Stimulated activated CD8-positive, alpha-beta memory T cell treated with anti-CD3 and anti-CD28 coated beads, Interleukin-2, amount 100 ng/mL, for 48 hours (primary cell): ENCODE measurements at places on chromosomes 16 and 17.
A peak's percentile ranks its signal among the peaks of the same experiment; 100 is the strongest.

DNA sequence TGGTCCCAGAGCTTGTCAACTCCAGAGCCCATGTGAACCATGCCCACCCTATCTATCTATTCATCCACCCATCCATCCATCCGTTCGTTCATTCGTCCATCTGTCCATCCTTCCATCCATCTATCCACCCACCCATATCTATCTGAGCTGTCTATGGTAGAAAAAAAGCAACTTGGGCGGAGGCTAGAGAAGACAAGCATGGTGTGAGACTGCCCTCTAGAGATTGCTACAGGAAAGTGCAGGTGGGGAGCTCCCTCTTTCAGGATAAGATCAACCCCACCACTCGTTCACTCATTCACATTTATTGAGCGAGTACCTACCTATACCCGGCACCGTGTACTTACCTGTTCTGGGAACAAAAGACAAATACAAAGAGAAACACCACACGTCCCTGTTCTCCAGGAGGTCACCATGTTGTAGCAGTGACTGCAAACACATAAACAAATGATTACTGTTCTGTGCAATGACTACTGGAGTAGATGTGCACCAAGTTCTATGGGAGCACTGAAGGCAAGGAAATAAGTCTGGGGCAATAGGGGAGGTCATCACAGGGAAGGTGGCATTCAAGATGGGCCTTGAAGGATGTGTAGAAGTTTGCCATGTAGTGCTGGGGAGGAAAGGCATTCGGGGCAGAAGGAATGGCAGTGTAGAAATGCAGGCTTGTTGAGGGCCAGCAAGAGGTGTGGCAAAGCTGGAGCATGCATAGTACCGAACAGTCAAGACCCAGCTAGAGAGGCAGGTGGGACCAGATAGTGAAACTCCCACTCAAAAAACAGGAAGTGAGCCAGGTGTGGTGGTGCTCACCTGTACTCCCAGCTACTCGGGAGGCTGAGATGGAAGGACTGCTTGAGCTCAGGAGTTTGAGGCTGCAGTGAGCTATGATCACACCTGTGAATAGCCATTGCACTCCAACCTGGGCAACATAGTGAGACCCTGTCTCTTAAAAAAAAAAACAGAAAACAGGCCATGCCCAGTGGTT lies 13.4 kb upstream of the ATP5MC1 start:
- DNase-seq: no peak

DNA sequence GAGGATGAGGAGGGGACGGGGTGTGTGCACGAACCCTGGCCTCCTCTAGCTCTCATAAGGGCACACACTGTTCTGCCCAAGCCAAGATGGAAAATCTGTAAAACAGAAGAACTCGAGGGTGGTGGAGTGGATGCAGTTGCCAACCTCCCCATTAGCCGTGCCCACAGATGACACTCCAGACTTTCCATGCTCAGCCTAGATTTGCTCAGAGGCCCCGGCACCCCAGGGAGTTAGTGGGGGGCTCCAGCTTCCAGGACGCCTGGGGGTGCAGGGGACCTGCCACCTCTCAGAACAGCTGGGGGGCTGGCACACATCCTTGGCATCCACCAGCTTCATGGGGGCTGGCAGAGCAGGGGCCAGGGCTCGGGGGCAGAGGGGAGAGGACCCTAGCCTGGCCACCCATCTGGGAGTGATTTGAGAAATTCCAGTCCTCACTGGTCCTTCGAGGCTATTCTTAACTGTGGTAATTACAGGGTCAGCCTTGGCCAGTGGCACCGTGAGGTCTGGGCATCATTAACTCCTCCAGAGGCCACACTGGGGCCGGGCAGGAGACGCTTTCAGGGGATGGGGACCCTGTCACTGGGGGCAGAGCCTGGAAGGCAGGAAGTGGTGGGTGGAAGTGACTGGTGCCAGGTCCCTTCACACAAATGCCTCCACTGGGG lies 14.3 kb downstream of the VASN start:
- DNase-seq: no peak

- DNase-seq: no peak
These were observed 63.9 kb downstream of the NETO2 start for GRCh38 chr16:47079860-47080259.

DNA sequence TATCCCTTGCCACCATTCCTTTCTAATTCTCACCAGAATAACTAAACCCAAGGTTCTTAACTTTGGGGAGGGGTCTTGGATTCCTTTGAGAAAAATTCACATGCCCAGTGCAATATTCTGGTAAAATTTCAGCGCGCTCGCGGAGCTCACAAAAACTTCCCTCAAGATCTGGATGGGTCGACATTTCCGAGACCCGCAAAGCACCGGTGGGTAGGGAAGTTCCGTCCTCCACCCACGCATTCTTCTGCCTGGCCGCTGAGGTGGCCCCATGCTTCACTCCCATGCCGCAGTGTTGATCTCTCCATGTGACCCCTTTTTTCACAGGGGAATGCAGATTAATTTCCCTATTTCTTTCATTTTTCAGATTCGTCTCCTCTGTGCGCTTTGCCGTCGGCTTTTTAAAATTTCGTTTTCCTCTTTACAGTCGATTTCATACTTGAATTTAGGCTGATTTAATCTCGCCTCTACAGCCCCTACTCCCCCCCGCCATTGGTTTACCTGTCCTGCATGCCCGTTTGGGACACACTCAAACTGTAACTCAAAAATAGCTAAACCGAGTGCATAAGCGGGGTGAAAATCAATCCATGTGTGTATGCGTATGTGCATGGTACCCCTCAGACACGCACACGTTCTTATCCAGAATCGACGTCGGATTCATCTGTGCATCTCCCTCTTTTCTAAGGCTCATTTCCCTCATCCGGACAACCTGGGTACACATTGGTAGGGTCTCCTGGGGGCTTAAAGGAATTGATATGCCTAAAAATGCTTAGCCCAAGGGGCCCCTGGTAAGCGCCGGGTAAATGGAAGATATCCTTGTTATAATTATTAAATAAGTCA lies 1.4 kb upstream of the SP6 start:
- DNase-seq: no peak

- no peak for DNase-seq
These were observed 725 bp upstream of the CACNA1H start for GRCh38 chr16:1152123-1152638.

GRCh38 chr16:70678121-70678897 lies 7.5 kb downstream of the MTSS2 start:
- DNase-seq: no peak

GRCh38 chr17:31789707-31790505 lies 69.1 kb downstream of the COPRS start:
- no peak for DNase-seq

DNA sequence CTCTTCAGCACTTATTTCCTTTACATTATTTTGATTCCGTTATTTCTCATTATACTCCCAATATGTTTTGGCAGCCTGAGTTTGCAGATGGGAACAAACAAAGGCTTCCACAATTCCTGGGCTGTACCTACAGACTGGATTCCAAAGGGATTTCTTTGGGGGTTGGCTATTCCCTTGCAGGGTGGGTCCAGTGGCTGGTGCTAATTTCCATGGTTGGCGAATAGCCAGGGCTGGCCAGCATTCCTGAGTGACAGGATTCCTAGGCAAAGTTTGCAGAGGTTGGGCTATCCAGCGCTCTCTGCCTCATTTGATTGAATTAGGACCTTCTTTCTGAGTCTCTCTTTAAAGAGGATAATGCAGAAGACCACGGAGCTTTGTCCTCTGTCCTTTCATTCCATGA lies 207.4 kb downstream of the MAF start:
- no peak for DNase-seq

GRCh38 chr17:19347323-19348080 lies 15.0 kb downstream of the B9D1 start:
- DNase-seq: no peak

DNA sequence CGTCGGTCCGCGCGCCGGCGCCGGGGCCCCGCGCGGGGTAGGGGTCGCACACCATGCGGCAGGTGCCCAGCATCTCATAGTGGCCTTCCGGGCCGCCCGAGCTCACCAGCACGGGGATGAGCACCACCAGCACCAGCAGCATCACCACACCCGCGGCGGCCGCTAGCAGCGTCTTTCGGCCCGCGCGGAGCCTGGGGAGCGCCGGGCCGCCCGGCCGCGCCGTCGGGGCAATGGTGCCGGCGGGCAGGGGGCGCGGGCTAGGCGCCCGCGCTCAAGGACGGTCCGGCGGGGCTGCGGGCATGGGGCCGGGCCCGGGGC lies 237 bp downstream of the C1QL1 start:
- no peak for DNase-seq

- DNase-seq: no peak
These were observed 20.9 kb downstream of the RPTOR start for GRCh38 chr17:80565343-80566053.

DNA sequence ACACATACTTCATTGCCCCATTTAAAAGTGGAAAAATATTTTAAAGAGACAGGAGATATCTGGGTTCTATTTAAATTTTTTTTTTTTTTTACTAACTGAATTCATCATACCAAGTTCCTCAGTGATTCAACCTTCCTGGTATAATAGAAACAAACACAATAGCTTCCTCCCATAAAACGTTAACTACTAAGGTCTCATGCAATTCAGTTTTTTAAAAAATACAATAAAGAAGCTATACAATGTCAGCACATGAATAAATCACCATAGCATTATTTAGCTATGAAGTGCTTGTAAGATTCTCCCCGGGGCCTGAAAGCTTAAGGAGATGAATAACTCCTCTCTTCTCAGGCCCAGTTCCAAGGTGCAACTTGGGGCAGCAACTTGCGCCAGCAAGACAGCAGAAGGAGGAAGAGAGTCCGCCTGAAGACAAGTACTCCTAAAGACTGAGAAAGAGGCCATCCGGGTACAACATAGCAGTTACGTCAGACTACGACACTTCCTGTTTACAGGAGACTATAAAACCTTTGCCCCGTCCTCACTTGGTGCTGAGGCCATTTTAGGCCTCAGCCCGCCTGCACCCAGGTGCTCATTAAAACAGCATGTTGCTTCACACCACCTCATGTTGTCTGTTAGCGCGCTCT lies 81.5 kb downstream of the MYO1D start:
- DNase-seq: no peak

GRCh38 chr16:2867987-2868789 lies 10.2 kb upstream of the PRSS22 start:
- peak; percentile 93 for DNase-seq

GRCh38 chr17:67477687-67478086 lies 100.6 kb downstream of the PITPNC1 start:
- DNase-seq: peak; percentile 29

- no peak for DNase-seq
These were observed 25.1 kb upstream of the AATK start for GRCh38 chr17:81191116-81191515.

DNA sequence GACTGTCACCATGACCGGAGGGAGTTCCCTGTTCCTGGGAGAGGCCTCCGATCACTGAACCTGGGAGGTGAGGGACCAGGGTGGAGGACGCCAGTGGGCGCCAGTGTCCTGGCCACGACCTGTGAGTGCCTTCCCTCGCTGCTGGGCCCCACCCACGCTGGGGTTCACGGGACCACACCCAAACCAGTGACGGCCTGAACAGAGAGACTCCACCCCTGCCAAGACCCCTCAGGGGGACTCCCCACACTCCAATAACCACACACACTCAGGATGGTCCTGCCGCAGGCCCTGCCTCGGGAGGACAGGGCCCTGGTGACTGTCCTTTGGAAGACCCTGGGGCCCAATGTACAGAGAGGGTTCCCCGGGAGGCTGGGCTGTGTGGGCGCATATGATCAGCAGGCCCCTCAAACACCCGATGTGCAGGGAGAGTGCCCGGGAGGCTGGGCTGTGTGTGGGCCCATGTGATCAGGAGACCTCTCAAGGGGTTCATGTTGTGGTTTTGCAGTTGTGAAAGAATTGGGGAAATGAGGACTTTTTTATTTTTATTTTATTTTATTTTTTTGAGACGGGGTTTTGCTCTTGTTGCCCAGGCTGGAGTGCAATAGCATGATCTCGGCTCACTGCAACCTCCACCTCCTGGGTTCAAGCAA lies 26.6 kb downstream of the TPSD1 start:
- no peak for DNase-seq

DNA sequence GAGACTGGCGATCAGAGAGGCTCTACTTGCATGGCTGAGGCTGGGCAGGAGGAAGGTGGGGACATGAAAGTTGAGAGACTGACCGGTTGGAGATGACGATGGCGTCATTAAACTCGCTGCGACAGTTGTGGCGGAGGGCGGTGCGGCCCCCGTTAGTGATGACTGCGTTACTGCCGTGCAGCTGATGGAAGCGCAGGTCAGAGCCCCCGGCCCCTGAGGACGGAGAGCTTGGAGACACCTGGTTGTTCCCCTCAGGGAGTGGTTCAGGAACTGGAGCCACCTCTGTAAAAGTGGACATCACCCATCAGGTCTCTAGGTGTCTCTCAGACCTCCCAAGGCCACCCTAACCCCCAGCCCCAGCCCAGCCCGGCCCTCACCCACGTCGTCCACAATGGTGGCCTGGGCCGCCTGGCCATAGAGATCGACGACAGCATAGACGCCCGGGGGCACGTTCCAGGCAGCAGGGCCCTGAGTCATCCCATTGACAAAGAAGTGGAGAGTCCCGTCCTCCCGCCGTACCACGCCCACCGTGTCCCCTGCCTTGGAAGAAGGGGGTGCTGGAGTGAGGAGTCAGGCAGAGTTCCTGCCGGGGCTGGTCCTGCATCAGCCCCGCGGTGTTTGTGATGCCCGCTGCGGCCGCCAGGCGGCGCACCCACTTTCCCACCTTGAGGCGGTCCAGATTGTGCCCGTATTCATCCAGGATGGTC lies 5.3 kb downstream of the NEURL4 start:
- peak; percentile 49 for DNase-seq
